Natural killer cell treated with Interleukin-12 subunit alpha and Interleukin-12 subunit beta and Interleukin-15 and Interleukin-18, amount 100 ng/mL, for 72 hours (primary cell): ENCODE measurements at places on chromosomes 4 and X.

GRCh38 chr4:41406113-41406516 is 131.8 kb upstream of the LIMCH1 start:
- H3K4me1 ChIP-seq: no peaks in the 10 kb centered on the region
- H3K4me3 ChIP-seq: no peak overlapping the region
- no peak for DNase-seq
- no peaks in the 10 kb centered on the region for H3K27me3 ChIP-seq

- peaks cover 48% of the 10 kb centered on the region for H3K27me3 ChIP-seq
- no peaks in the 10 kb centered on the region for H3K36me3 ChIP-seq
- H3K27ac ChIP-seq: no peak overlapping the region
- no peak overlapping the region for H3K4me3 ChIP-seq
Observed at GRCh38 chrX:46918434-46918833, 6.2 kb downstream of the JADE3 start.

DNA sequence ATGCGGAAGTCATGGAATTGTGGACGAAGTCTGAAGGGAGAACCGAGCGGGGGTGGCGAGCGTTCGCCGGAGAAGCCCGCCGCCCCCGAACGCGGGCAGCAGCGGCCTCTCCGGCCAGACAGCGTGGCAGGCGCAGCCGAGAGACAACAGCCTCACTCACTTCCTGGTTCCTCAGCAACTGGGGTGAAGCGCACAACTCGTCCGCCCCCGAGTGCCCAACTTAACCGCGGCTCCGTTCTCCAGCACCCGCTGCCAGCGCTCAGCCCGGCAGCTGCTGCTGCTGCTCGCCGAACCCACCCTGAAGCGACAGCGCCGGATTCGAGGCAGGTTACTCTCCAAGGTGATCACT is 68.0 kb downstream of the NOCT start:
- no peaks in the 10 kb centered on the region for H3K27me3 ChIP-seq
- H3K27ac ChIP-seq: peak overlapping the region; percentile 85

GRCh38 chr4:39587881-39588280 is 50.8 kb downstream of the SMIM14 start:
- no peak for DNase-seq

DNA sequence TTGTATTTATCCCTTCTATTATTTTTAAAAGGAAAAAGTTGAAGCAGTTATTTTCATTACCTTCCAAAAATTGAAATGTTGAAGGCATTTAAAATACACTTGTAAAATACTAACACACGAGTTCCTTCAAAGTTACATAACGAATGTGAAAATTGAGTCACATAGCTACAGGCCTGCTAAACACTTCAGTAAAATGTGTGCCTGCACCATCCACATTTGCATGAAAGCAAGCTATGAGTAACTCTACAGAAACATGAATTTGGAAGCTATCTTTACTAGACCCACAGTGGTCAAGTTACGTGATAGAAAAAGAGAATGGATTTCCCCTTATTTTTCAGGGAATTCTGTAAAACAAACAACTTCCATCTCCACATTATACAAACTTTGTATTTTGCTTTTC is 1148.8 kb upstream of the PCDH7 start:
- DNase-seq: no peak
- no peaks in the 10 kb centered on the region for H3K4me1 ChIP-seq
- no peaks in the 10 kb centered on the region for H3K27me3 ChIP-seq

DNA sequence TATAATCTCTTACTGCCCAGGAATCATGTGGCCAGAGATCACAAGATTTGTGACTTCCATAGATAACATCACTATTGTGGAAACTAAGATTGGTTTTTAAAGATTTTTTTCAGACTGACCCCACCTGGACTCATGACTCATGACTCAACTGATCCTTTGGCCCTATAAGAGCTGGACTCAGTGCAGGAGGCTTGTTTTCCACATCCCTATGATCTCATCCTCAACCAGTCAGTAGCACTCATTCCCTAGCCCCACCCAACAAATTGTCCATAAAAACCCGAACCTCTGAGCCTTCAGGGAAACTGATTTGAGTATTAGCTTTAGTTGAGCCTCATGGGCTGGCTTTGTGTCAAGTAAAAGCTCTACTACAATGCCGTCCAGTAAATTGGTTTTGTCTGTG is 7.9 kb upstream of the NOCT start:
- no peak overlapping the region for H3K27ac ChIP-seq
- no peaks in the 10 kb centered on the region for H3K27me3 ChIP-seq
- no peaks in the 10 kb centered on the region for H3K4me1 ChIP-seq
- H3K4me3 ChIP-seq: no peak overlapping the region

- H3K4me3 ChIP-seq: peak overlapping the region; percentile 76
- DNase-seq: no peak
- H3K27ac ChIP-seq: peak overlapping the region; percentile 2
Observed at GRCh38 chrX:78653118-78653822, 5.9 kb downstream of the RTL3 start.

GRCh38 chr4:117691572-117692351 is 342.5 kb upstream of the NDST3 start:
- no peaks in the 10 kb centered on the region for H3K36me3 ChIP-seq
- H3K4me1 ChIP-seq: no peaks in the 10 kb centered on the region
- no peaks in the 10 kb centered on the region for H3K27me3 ChIP-seq

GRCh38 chr4:15928883-15929282 is 9.7 kb downstream of the FGFBP1 start:
- no peak overlapping the region for H3K27ac ChIP-seq
- no peaks in the 10 kb centered on the region for H3K36me3 ChIP-seq
- no peak overlapping the region for H3K4me3 ChIP-seq
- H3K27me3 ChIP-seq: peaks cover 10% of the 10 kb centered on the region

DNA sequence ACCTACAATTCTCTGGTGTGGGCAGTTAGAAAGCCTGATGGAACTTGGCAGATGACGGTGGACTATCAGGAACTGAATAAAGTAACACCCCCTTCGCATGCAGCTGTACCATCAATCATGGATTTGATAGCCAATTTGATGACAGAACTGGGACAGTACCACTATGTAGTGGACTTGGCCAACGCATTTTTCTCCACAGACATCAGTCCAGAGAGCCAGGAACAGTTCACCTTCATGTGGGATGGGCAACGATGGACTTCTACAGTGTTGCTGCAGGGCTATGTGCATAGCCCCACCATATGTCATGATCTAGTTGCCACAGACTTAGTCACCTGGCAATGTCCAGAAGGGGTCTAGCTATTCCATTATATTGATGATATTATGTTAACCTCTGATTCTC is 54.5 kb upstream of the CCDC149 start:
- H3K4me3 ChIP-seq: no peak overlapping the region
- H3K27me3 ChIP-seq: no peaks in the 10 kb centered on the region
- no peaks in the 10 kb centered on the region for H3K4me1 ChIP-seq

GRCh38 chrX:40513012-40513411 is 67.8 kb upstream of the ATP6AP2 start:
- H3K4me1 ChIP-seq: no peaks in the 10 kb centered on the region
- no peak overlapping the region for H3K27ac ChIP-seq
- H3K4me3 ChIP-seq: no peak overlapping the region

DNA sequence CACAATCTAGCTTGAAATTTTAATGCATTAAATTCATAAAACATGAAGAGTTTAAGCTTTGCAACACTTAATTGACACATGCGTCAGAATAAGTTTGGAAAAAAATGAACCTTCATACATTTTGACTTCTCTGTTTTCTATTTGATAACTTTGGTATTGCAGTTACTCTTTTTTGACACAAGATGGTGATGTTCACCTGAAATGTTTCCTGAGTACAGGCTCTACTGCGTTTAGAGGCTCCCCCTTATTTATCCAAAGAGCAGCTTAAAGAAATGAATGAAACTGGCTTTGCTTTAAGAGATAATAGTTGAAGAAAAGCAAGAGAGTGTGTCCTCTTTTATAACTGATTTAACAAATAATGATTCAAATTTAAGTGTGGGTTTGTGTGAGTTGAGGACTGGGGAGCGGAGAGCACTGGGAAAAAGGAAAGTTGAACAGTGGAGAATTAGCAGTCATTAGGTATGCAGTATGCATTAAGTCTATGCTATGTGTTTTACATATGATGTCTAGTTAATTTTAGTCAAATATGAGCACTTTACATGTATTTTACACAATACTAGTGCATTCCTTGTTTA is 180.6 kb upstream of the NUDT6 start:
- no peak for DNase-seq
- H3K27me3 ChIP-seq: no peaks in the 10 kb centered on the region
- no peak overlapping the region for H3K27ac ChIP-seq
- no peaks in the 10 kb centered on the region for H3K36me3 ChIP-seq

DNA sequence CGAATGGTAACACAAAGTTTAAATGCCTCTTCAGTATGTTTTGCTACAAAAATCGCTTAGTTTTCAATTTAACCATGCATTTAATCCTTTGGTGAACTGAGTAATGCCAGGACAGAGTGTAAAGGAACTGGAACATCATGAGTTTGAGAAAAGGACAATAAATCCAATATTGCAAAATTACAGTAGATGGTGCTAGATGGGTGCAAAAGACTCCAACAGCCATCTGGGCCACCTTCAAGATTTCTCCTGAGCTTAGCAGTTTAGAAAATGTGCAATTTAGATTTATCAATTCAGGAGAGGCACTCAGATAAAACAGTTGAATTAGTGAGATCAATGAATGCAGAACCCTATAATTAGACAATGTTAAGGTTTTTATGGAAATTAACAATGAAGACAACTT is 33.2 kb upstream of the MID1IP1 start:
- H3K36me3 ChIP-seq: no peaks in the 10 kb centered on the region
- H3K4me1 ChIP-seq: no peaks in the 10 kb centered on the region
- DNase-seq: no peak
- H3K27ac ChIP-seq: no peak overlapping the region

DNA sequence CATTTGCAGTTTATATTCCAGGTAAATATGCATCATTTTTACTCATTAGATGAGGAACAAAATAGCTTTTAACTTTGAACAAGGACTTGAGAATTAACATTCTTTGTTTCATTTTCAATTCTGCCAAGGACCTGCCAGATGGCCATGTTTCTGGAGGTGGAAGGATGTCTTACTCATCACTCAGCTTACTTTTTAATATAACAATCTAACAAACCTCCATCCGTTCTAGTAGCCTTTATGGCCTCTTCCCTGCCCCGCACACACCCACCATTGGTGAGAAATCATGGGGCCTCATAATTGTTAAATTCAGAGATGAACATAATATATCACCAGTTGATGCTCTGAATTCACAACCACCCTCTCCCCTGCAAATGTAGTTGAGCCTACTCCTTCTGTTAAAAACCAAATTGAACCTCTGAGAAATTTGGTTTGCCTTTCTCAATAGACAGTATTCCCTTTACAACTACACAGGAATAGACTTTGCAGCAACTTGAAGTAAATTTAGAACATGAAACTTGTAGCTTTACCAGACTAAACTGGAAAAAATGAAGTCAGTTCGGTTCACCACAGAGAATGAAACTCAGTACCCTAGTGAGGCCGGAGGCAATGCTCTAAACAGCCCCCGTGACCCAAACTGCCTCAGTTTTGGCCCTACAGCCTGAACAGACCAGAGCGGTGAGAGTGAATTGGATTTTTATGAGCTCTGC is 50.1 kb upstream of the ACSL4 start:
- H3K4me1 ChIP-seq: peaks cover 7% of the 10 kb centered on the region
- H3K36me3 ChIP-seq: no peaks in the 10 kb centered on the region
- DNase-seq: no peak
- H3K27me3 ChIP-seq: peaks cover 6% of the 10 kb centered on the region

GRCh38 chrX:130772105-130772775 is 130.8 kb downstream of the ENOX2 start:
- H3K4me1 ChIP-seq: peaks cover 21% of the 10 kb centered on the region
- no peaks in the 10 kb centered on the region for H3K36me3 ChIP-seq
- H3K27me3 ChIP-seq: no peaks in the 10 kb centered on the region
- H3K4me3 ChIP-seq: no peak overlapping the region

DNA sequence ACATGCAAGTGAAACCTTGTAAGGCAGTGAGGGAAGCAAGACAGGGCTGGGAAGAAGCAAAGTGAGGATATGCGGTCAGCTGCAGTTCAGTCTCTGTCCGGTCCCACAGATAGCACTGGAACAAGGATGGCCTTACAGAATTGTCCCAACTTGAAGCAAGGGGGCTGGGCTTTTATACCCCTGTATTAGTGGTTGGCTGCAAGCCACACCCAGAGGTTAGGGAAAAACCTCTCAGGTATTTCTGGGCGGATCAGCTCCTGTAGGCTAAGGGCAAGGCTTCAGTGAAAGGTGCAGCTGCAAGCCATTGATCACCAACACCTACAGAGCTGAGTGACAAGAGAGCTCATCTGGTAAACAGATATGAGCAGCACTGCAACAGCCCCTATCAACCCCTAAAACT is 89.0 kb downstream of the KDR start:
- peaks cover 12% of the 10 kb centered on the region for H3K27me3 ChIP-seq
- DNase-seq: no peak
- no peaks in the 10 kb centered on the region for H3K4me1 ChIP-seq
- no peak overlapping the region for H3K4me3 ChIP-seq
- no peak overlapping the region for H3K27ac ChIP-seq

DNA sequence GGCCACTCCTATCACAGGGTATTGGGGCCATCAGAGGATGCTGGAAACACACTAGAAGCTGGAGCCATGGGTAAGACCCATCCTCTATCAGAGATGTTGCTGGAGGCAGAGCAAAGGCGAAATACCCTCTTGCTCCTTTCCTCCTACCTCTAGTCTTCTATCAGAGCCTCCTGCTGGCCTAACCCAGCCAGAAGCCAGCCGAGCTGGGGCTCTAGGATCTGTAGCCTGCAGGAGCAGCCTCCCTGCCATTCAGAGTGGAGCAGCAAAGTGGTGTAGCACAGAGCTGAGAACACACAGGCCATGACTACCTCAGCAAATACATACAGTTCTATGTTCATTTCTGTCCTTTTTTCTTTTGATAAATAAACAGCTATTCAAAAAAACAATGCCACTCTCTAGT is 35.7 kb downstream of the GATB start:
- DNase-seq: no peak
- peaks cover 8% of the 10 kb centered on the region for H3K4me1 ChIP-seq
- H3K4me3 ChIP-seq: no peak overlapping the region
- H3K27ac ChIP-seq: no peak overlapping the region
- no peaks in the 10 kb centered on the region for H3K36me3 ChIP-seq
- H3K27me3 ChIP-seq: no peaks in the 10 kb centered on the region
